ENCODE measurements at places on chromosomes 16 and 17.

GRCh38 chr17:80789356-80789902, 202.2 kb upstream of the CHMP6 start:
- peak; percentile 96 for DNase-seq

DNA sequence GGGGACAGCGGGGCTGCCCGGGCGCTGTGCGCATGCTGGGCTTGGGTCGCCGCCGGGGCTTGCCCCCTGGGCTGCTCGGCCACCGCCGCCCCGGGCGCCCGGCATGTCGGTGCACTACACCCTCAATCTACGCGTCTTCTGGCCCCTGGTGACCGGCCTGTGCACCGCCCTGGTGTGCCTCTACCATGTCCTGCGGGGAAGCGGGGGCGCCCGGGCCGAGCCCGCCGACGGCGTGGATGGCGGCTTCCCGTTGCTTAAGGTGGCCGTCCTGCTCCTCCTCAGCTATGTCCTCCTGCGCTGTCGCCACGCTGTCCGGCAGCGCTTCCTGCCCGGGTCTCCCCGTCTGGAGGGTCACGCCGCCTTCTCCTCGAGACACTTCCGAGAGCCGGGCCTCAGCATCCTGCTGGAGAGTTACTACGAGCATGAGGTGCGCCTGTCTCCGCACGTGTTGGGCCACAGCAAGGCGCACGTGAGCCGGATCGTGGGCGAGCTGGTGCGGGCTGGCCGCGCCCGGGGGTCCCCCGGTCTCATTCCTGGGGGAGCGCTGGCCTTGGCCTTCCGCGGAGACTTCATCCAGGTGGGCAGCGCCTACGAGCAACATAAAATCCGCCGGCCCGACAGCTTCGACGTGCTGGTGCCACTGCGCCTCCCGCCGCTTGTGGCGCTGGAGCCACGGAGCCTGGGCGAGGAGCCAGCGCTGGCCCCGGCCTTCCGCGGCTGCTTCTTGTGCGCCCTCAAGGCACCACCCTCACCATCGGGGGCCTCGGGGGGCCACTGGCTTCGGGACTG, 789 bp downstream of the ITPRIPL2 start:
- no peak for DNase-seq

GRCh38 chr17:16820979-16821543, 131.0 kb downstream of the CCDC144A start:
- no peak for DNase-seq

DNA sequence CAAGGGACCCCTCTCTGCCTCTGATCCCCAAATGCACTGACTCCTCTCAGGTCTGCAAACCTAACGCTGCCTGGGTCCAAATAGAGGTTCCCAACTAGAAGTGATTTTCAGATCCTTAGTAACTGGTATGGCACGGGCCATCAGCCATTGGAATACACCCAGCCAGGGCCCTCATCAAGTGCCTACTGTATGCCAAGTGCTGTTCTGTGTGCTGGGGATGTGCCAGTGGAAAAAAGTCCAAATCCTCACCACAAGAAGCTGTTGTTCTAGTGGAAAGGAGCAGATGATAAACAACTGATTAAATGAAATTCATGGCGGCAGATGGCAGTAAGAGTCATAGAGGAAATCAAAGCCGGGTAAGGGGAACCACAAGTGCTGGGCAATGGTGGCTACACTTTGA, 57.2 kb upstream of the MED9 start:
- DNase-seq = no peak
